ENCODE measurements at places on chromosomes 1 and 21.
A peak's percentile ranks its signal among the peaks of the same experiment; 100 is the strongest.

DNA sequence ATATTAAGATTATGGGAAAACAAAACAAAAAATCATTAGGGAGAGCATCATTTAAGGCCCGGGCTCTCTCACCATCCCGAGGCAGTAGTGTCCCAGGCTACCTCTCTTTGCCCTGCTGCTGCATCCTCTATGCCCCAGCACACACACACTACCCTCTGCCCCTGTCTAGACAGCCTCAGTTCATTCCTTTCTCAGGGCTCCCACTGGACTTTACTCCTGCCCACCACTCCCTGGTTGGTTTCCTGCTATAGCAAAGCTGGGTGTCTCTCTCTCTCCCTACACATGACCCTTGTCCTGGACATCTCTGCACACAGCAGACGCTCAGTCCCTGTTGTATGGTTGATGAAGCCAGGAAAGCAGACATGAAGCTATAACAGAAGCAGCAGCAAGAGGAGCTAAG lies 30.7 kb downstream of the GNG12 start:
- H3K4me3 ChIP-seq: no peak overlapping the region
- H3K36me3 ChIP-seq: no peaks in the 10 kb centered on the region
- no peak overlapping the region for H3K27ac ChIP-seq
- H3K27me3 ChIP-seq: peaks cover 18% of the 10 kb centered on the region

- H3K27me3 ChIP-seq: no peaks in the 10 kb centered on the region
- H3K4me3 ChIP-seq: no peak overlapping the region
- DNase-seq: no peak
- H3K4me1 ChIP-seq: peaks cover 8% of the 10 kb centered on the region
These were observed 12.3 kb downstream of the NCF2 start for GRCh38 chr1:183577897-183578465.

DNA sequence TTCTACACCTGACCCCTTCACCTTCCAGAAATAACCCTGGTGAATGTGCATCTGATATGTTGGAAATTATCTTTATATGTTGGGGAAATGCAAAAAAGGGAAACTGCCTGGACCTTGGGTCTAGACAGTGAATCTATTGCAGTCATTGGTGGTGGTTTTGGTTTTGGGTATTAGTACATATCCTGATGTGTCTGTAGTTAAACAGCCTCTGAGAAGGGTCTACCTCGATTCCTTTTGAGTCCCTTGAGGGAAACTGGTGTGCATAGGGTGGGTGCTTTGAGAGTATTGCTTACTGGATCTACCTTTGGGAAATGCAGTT lies 127.3 kb upstream of the KIAA0040 start:
- H3K36me3 ChIP-seq: no peaks in the 10 kb centered on the region
- H3K27me3 ChIP-seq: no peaks in the 10 kb centered on the region
- H3K27ac ChIP-seq: no peak overlapping the region
- no peak overlapping the region for H3K4me3 ChIP-seq
- peaks cover 12% of the 10 kb centered on the region for H3K4me1 ChIP-seq

DNA sequence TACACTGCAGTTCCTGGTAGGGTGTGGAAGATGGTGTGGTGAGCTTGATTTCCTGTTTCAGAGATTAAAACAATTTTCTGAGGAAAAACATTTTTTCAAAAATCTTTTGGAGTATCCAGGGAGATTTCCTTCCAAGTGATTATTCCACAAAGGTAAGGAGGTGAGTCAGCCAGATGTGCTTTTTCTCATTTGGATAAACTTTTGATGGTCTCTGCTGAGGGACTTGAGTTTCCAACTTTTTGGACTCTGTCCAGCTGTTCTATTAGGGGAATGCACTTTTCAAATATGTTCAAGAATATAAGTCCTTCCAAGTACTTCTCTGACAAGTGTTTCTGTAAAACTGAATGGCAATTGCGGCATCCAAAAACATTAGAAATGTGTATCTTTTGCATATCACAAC lies 628.8 kb upstream of the ADAMTS5 start:
- no peak overlapping the region for H3K27ac ChIP-seq
- no peaks in the 10 kb centered on the region for H3K36me3 ChIP-seq
- H3K4me1 ChIP-seq: no peaks in the 10 kb centered on the region
- no peak overlapping the region for H3K4me3 ChIP-seq
- DNase-seq: no peak

DNA sequence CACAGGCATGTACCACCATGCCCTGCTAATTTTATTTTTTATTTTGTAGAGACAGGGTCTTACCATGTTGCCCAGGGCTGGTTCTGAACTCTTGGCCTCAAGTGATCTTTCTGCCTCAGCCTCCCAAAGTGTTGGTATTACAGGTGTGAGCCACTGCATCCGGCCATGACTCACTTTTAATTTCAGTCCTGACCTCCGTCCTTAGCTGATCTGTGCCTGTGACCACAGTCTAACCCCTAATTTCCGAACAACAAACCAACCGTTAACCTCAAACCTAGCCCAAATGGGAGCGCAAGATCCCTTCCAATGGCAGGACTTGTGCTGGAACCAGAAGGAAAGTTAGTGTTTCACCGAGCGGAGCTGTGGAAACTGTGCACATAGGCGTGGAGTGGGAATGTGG lies 29.3 kb upstream of the MAN1C1 start:
- no peaks in the 10 kb centered on the region for H3K27me3 ChIP-seq
- DNase-seq: no peak
- no peak overlapping the region for H3K27ac ChIP-seq
- H3K4me1 ChIP-seq: peaks cover 7% of the 10 kb centered on the region
- H3K36me3 ChIP-seq: no peaks in the 10 kb centered on the region
- H3K4me3 ChIP-seq: no peak overlapping the region

DNA sequence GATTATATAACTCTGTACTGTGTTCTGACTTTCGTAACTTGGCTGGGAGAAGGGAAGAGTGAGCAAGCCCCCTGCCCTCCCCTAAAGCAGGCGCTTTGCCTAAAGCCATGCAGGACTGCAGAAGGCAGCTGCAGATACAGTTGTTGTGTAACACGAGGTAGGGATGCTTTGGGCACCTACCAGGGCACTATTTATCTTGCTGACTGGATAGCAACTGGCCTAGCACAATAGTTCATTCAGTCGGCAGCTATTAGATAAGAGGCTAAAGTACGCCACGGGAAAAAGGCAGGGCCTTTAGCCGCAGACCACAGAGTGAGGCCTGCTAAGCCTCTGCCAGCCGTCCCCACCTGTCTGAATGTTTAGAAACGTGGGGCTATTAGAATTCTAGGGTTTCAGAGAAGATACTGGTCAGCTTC lies 80.9 kb downstream of the TTC3 start:
- H3K4me1 ChIP-seq: peaks cover 3% of the 10 kb centered on the region
- H3K27ac ChIP-seq: no peak overlapping the region
- no peaks in the 10 kb centered on the region for H3K27me3 ChIP-seq
- no peak for DNase-seq
- peaks cover 18% of the 10 kb centered on the region for H3K36me3 ChIP-seq
- no peak overlapping the region for H3K4me3 ChIP-seq

DNA sequence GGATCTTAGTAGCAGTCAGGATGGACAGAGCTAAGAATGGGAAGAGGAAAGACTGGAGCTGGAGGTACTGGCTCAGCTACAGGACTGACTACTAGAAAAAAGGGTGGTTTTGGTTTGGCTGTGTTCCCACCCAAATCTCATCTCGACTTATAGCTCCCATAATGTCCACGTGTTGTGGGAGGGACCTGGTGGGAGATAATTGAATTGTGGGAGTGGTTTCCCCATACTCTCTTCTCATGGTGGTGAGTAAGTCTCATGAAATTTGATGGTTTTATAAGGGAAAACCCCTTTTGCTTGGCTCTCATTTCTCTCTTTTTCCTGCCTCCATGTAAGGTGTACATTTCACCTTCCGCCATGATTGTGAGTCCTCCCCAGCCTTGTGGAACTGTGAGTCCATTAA lies 466.5 kb upstream of the DEPDC1 start:
- H3K4me3 ChIP-seq: no peak overlapping the region
- DNase-seq: no peak
- no peaks in the 10 kb centered on the region for H3K4me1 ChIP-seq
- H3K36me3 ChIP-seq: no peaks in the 10 kb centered on the region
- no peaks in the 10 kb centered on the region for H3K27me3 ChIP-seq
- H3K27ac ChIP-seq: no peak overlapping the region

- H3K4me1 ChIP-seq: peaks cover 57% of the 10 kb centered on the region
- H3K27ac ChIP-seq: no peak overlapping the region
- no peak for DNase-seq
- H3K4me3 ChIP-seq: no peak overlapping the region
- no peaks in the 10 kb centered on the region for H3K27me3 ChIP-seq
These were observed 5.7 kb downstream of the ZBTB40 start for GRCh38 chr1:22457345-22457744.

GRCh38 chr1:47849005-47849521 lies 148.1 kb downstream of the TRABD2B start:
- H3K36me3 ChIP-seq: no peaks in the 10 kb centered on the region
- no peak overlapping the region for H3K27ac ChIP-seq
- no peak for DNase-seq
- no peaks in the 10 kb centered on the region for H3K4me1 ChIP-seq
- H3K27me3 ChIP-seq: no peaks in the 10 kb centered on the region
- H3K4me3 ChIP-seq: no peak overlapping the region

DNA sequence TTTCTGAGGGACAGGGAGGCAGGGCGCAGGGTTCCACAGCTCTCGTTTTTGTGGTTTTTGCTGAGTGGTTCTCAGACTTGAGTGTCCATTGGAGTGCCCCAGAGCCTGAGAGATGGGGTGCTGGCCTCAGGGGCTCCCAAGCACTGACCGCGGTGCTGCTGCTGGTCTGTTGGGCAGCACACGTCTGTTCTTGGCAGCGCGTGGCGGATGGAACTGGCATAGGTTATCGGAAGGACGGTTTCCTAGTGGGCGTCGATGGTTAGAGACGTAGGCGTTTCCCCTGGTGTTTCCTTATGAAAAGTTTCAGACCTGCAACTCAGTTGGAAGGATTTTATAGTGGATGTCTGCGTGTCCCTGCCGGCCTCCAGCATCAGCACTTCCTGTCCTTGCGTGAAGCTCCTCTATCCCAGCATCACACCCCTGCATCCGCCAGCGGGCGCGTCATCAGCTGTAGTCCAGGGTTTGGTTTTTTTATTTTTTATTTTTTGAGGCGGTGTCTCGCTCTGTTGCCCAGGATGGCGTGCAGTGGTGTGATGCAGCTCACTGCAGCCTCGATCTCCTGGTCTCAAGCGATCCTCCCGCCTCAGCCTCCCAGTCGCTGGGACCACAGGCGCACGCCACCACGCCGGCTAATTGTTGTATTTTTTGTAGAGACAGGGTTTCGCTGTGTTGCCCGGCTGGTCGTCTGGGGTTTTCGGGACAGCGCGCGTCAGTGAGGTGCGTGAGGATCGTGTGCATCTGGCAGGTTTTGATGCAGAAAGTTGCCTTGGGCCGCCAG lies 11.8 kb downstream of the RRP1 start:
- H3K4me3 ChIP-seq: no peak overlapping the region
- no peak overlapping the region for H3K27ac ChIP-seq
- no peaks in the 10 kb centered on the region for H3K27me3 ChIP-seq
- peaks cover 40% of the 10 kb centered on the region for H3K36me3 ChIP-seq

- no peak overlapping the region for H3K4me3 ChIP-seq
- DNase-seq: no peak
- no peaks in the 10 kb centered on the region for H3K4me1 ChIP-seq
These were observed 321.0 kb downstream of the RPS6KC1 start for GRCh38 chr1:213371847-213372619.

DNA sequence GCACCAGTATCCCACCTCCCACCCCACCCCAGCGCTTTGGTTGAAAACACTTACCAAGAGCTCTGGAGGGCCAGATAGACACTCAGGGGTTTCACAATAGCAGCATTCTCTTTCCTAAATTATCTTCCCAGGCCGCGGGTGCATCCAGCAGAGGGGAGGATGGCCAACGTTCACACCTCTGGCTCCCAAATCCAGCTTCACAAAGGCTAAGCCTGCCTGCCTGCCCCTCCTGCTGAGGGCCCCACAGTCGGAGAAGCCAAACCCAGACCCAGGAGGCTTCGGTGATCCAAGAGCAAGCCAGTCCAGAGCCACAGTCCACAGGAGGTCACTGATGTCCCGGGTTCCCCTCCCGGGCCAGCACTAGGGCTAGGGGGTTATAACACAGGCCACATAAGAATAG lies 231.9 kb downstream of the TRABD2B start:
- no peaks in the 10 kb centered on the region for H3K4me1 ChIP-seq
- peaks cover under 1% of the 10 kb centered on the region for H3K27me3 ChIP-seq
- H3K4me3 ChIP-seq: no peak overlapping the region
- H3K27ac ChIP-seq: no peak overlapping the region

DNA sequence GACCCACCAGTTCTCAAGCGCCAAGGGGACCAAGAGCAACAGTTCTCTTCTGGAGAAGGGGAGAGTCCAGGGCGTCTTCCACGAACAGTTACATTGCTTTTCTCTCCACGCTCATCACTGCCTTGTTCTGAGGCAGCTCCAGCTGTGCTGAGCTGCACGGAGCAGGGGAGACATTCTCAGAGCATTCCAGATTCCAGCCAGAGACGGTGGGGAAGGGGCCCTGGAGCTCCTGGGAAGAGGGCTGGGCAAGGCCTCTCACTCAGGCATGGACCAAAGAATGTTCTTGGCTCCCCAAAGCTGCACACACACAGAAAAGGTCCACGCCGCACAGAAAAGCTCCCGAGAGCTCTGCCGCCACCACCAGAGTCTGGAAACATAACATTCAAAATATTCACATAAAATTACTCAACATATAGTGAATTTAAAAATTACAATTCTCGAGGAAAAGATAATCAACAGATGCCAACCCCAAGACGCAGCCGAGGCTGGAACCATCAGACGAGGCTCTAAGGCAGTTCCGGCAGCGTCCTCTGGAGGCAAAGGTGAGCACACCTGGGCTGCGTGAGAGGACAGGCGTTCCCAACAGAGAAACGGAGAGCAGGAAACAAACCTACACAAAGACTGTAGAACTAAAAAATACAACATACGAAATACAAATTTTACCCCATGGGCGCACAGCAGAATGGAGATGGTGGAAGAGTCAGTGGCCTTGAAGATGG lies 40.5 kb downstream of the UBE2G2 start:
- no peak overlapping the region for H3K27ac ChIP-seq
- no peaks in the 10 kb centered on the region for H3K36me3 ChIP-seq
- no peak overlapping the region for H3K4me3 ChIP-seq
- H3K4me1 ChIP-seq: peaks cover 11% of the 10 kb centered on the region
- no peaks in the 10 kb centered on the region for H3K27me3 ChIP-seq
- DNase-seq: peak; percentile 17

DNA sequence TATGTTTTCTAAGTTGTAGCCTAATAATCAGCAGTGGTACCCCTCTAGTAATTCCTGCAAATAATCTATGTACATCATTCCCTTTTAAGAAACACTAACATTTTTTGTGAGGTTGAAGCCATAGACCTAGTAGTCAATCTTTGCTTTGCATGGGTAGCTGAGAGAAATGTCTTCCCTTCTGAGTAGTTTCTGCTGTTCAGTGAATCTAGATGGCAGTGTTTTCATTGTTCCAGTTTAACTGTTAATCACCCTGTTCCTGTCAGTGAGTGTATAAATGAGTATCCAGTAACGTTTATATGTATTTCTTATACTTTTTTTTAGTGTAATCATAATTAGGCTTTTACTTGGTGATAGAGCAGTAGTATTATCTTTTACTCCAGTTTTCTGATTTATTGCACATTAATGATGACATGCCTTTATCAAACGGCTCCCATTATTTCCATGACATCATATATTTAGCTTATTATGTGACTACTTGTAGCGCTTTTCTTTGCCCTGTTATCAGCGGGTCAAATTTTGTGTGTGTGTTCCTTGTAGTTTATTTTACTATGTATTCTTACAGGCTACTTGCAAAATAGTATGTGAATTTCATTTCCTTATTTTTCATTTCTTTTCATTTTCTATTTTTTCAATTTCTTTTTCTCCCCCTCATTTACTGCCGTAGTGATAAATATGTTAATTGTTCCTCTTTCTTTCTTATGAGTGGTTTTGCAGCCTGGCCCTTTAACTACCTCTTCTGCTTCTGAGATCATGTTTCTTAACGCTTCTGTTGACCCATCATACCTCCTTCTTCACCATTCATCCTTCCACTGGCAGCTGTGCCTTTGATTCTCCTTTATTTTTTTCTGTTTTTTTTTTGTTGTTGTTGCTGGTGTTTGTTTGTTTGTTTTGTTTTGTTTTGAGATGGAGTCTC lies 18.8 kb downstream of the CEP350 start:
- H3K4me1 ChIP-seq: peaks cover 58% of the 10 kb centered on the region
- H3K36me3 ChIP-seq: peaks cover 12% of the 10 kb centered on the region
- no peaks in the 10 kb centered on the region for H3K27me3 ChIP-seq
- no peak overlapping the region for H3K27ac ChIP-seq
- no peak overlapping the region for H3K4me3 ChIP-seq

All from activated naive CD4-positive, alpha-beta T cell treated with anti-CD3 and anti-CD28 coated beads for 36 hours (primary cell).